Ureter (tissue), 1 donor: ENCODE measurements at places on chromosomes 13 and 19.
A peak's percentile ranks its signal among the peaks of the same experiment; 100 is the strongest.

GRCh38 chr13:44865722-44866410 lies 123.4 kb downstream of the NUFIP1 start:
- no peak for DNase-seq

GRCh38 chr13:102812611-102813287 lies 13.8 kb downstream of the BIVM start:
- DNase-seq: no peak

GRCh38 chr19:10566658-10567410 lies 1.0 kb upstream of the KRI1 start:
- DNase-seq: no peak

GRCh38 chr13:49256841-49257240 lies 9.1 kb downstream of the CDADC1 start:
- DNase-seq: no peak

DNA sequence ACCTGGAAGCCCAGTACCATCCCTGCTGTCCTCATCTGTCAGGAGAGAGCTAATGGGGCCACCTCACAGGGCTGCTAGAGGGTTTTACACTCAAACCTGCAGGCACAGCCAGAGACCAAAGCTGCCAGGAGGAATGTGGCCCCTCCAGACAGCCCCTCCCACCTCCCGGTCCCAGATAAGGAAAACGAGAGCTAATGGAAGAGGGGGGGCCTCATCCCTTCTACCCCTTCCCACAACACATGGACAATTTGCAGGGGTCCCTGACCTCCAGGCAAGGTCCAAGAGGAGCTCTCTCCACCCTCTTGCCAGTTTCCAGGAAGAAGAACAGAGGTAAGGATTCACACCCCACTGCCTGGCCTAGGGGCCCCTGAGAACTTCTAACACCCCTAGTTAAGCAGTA lies 1.6 kb upstream of the PEPD start:
- no peak for DNase-seq

DNA sequence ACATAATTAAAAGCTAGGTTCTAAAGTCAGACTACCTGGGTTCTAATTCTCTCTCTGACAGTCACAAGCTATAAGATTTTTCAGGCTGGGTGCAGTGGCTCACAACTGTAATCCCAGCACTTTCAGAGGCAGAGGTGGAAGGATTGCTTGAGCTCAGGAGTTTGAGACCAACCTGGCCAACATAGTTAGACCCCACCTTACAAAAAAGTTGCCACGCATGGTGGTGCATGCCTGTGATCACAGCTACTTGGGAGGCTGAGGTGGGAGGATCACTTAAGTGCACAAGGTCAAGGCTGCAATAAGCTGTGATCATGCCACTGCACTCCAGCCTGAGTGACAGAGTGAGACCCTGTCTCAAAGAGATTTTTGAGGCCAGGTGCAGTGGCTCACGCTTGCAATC lies 6.0 kb downstream of the NFKBID start:
- no peak for DNase-seq

DNA sequence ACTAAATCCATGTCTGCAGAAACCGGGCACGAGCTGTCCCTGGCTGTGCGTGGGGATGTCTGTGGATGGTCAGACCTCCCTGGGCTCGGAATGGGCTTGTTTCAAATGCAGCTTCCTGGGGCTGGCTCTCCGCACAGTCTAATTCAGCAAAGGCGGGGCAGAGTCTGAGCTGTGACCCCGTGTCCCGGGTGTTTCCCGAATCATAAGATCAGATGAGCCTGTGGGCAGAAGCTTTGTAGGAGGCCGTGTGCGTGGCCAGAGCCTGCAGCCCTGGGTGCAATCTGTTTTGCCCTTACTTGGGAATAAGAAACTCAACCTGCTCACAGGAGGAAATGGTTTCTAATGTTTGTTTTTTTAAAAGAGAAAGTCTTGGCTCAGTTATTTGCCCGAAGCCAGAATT lies 13.9 kb upstream of the GNA11 start:
- peak; percentile 72 for DNase-seq

GRCh38 chr13:110411688-110412059 lies 104.6 kb downstream of the COL4A2 start:
- no peak for DNase-seq

DNA sequence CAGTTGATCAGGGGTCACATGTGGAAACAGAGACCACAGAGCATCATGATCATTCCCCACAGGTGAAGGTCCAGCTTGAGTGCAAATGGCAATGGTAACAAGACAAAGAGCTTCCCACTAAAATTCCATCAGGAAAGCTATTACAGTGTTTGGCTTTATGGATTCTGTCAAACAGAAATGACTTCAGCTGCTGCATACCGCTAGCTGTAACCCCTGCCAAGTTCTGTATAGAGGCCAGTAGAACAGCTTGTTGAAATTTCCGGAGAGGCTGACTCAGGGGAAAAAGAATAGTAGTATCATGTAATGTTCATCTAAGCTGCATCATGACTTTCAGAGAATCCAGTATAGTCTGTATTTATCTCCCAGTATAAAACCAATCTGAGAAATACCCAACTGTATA lies 1704.7 kb downstream of the SLITRK5 start:
- no peak for DNase-seq

DNA sequence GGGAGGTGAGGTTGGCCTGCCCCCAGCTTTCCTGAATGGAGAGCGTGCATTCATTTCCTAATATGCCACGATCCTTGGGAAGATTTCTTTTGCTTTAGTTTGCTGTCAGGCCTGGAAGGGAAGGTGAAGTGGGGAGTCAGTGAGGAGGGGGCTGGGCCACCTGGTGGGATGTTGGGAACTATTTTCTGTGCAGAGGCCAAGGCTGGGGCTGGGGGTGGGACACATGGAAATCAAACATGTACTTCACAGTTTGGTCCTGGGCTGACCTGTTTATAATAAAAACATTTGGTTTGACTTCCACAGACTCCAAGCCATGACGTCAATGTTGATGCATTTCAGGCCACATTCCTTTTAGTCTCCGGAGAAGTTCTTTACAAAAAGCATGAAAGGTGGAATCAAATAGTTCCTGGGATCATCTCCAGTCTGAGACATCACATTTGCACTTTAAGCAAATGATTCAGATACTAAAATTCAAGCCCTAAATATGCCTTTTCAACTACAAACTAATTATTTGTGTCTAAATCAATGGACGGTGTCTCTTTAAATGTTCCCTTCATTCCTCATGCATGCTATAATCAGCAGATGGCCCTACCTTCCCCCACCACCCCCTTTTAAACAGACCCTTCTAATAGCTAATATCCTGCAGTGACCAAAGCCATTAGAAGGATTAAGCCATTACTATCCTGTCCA lies 41.5 kb upstream of the MEDAG start:
- no peak for DNase-seq

DNA sequence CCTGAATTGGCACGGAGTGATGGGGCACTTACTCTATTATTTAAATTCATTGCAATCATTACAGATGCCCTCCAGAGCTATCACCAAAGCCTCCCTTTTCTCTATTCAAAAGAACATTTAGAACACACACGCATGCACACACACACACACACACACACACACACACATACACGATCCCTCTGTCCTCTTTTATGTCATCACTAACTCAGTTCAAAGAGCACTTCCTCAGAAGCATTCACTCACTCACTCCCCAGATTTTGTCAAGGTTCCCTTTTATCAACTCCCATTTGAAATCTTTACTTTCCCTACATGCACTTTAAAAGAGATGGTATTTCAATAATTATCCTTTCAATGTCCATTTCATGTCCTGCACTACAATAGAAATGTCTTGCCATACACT lies 22.4 kb upstream of the IGFL4 start:
- DNase-seq: no peak

DNA sequence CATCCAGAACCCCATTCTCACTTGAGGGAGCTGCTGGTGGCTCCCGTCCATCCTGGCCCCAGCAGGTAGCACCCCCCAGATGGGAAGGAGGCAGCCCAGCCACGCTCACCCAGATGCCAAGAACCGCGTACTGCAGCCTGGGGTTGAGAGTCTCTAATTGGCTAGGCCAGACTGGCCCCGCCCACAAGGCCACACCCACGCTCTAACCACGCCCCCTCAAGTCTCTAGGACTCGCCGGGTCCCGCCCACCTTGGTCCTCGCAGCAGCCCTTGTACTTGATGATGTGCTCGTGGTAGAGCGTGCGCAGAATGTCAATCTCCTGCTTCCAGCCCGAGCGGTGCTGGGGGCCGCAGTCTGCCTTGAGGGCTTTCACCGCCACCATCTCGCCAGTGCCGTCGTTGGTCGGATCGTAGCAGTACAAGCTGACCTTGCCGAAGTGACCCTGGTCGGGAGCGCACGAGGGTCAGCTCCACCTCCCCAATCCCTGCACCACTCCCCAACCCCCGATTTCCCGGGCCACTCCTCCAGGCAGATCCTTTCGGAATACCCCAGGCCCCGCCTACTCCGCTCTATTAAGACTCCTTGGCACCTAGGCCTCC lies 14.5 kb upstream of the ICAM3 start:
- DNase-seq: no peak

- DNase-seq: peak; percentile 68
Measured at GRCh38 chr19:46014941-46015686, 7.7 kb downstream of the PGLYRP1 start.

GRCh38 chr13:41691274-41691673 lies 233.9 kb downstream of the RGCC start:
- no peak for DNase-seq

DNA sequence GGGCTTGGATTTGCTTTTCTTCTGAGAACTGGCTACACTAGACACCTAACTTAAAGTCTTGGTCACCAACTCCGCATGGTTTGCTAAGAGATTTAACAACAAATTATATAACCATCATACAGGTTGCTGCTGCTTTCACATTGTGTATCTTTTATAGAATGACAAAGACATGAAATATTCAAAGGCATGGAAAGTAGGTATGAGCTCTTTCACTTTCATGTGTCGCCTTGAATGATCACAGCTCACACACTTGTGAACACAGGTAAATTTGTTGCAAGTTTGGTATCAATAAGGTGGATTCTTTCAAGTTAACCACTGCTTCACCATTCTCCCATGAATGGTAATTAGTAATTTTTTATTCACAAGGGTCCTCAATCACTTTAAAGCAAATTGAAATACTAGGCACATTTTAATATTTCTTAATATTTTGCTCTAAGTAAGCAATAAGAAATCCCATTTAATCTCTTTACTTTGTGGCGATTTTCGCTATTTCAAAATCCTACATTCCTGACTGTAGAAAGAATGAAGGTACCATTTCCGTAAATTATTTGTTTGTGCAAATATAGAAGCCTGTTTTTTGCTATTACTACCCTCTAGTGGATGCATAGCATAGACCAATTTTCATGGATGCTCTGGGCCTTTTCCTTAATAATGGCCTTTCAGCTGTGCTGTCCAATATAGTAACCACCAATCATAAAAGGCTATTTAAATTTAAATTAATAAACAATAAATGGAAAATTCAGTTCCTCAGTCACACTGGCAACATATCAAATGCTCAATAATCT lies 45.5 kb upstream of the FREM2 start:
- no peak for DNase-seq

DNA sequence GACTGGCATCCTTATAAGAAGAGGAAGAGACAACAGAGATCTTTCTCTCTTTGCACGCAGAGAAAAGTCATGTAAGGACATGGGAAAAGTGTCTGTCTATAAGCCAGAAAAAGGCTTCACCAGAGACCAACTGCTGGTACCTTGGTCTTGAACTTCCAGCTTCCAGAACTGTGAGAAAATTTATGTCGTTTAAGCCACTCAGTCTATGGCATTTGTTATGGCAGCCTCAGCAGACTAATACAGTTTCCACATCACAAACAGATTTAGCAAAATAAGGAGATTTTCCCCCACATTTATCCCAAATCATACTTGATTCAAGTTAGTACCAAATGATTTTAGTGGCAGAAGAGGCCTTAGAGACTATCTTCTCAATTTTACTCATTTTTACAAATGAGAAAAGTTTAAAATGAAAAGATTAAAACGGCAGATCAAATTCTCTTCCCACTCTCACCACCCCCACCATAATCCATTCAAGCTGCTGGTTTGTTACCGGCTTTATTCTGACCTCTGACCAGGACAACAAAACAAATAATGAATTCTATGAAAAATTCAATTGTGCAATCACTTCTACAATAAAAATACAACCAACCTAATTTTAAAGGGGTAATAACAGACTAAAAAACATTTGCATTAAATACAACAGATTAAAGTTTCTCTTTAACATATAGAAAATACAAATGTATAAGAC lies 316.3 kb downstream of the TBC1D4 start:
- DNase-seq: no peak

DNA sequence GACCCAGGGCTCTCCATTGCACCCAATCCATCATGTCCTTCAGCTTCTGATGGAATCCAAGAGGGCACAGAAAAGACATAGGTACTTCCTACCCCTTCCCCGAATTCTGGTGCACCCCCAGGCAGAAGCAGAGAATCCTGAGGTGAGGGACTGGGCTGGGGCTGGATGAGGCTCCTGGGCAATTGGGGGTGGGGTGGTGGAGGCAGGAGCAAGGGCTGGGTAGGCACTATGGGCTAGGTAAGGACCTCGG lies 2.7 kb upstream of the KCNC3 start:
- no peak for DNase-seq

GRCh38 chr13:69202996-69203395 lies 904.6 kb upstream of the ATXN8OS start:
- DNase-seq: no peak

- DNase-seq: peak; percentile 70
Measured at GRCh38 chr13:41562083-41562482, 104.7 kb downstream of the RGCC start.

GRCh38 chr19:40625406-40626120 lies 24.4 kb downstream of the LTBP4 start:
- no peak for DNase-seq

DNA sequence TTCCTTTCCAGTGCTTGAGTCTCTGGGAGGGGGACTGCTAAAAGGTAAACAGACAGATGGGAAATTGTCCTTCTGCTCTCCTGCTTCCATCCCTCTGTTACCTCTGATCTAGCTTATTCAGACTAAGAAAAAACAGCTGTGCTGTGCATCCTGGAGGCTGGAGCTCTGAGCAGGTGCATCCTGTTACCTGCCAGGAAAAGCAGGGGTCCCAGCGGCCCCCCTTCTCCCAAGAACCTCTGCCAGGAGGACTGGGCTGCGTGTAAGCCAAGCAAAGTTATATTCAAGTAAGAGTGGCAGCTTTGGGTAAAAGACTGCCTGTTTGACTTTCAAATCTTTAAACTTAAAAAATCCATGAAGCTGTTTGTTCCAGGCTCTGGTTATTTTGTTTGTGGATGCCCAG lies 75.1 kb downstream of the C13orf42 start:
- DNase-seq: no peak

- peak; percentile 80 for DNase-seq
Measured at GRCh38 chr19:47729468-47729798, 15.9 kb upstream of the NOP53 start.

DNA sequence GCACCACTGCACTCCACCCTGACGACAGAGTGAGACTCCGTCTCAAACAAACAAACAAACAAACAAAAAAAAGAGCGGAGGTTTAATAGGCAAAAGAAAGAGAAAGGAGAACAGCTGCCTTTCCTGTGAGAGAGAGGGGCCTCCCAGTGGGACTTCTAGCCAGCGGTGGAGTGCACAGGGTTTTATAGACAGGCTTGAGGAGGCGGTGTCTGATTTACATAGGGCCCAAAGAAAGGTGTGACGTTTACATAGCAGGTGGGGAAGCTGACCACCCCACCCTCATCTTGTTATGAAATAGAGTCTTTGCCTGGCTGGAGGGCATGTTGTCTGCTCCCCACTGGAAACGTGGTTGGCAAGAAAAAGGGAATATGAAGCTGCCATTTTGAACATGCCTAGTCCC lies 106.0 kb upstream of the CSNK1A1L start:
- DNase-seq: no peak
